ENCODE measurements at places on chromosomes 7 and 10.
A peak's percentile ranks its signal among the peaks of the same experiment; 100 is the strongest.

- DNase-seq = no peak
Measured at GRCh38 chr10:123109466-123109865, 26.3 kb upstream of the HMX3 start.

DNA sequence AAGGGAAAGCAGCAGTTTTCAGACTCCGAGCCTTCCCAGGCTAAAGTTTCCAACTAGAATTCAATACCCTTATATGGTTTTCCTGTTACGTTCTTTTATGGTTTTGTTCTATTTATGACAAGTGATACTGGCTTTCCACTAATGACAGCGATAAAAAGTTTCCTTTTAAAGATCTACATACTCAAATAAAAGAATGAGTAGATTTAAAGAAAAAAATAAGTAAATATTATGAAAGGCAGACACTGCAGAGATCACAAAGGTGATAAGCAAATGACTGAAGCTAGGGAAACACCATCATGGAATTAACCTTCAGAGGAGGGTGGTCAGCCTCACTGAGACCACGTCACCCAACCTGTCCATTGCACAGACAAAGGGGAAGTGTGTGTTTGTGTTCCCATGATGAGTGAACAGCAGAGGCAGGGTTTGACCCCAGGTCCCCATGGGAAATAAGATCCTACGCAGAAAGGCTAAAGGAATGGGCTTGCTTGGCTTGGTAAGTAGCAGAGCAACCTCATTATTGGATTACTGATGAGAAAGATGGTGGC is 4.0 kb downstream of the VSIR start:
- no peak for DNase-seq

DNA sequence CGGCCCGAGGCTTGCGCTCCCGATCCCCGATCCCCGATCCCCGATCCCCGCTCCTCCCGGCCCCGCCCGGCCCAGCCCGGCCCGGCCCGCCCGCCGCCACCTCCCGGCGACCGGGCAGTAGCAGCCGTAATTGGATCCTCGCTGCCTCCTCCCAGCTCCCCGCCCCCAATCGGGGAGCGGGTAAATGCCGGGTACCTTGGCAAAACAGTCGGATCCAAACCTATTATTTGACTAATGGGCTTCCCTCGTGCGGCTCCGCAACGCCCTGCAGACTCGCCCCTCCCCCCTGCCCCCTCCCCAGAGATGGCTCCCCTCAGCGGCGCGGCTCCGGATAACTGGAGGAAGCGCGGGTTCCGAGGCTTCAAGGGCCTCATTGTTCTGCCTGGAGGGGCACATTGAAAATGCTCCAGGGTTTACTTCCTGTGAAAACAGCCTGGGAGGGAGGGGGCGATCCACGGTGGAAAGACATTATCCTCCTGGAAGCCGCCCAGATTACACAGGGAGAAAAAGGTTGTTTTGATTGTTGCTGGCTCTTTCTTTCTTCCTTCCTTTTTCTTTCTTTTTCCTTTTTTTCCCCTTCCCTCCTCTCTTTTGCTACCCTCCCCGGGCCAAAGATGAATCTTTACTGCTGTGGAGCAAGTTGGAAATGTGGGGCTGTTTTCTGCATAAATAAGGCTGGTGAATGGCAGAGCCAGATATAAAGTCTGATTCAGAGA is 94.7 kb upstream of the ZMIZ1 start:
- DNase-seq = peak; percentile 51

DNA sequence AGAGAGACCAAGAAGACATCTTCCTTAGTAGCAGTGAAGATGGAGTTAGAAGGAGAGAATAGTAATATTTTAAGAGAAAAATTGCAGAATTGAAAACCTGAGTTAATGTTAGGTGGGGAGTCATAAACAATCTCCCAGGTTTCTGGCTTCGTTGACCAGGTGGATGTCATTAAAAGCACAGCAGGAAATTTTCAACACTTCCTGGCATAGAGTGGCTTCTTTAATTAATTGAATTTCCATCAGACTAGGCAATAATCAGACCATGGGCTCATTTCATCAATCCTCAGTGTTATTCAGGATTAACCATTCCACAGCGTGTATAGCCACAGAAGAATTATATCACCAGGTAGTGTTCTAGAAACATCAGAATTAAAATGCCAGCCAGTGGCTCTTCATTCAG is 268.2 kb downstream of the CCDC3 start:
- no peak for DNase-seq

GRCh38 chr7:140773104-140773503 is 76.6 kb downstream of the NDUFB2 start:
- DNase-seq = no peak

DNA sequence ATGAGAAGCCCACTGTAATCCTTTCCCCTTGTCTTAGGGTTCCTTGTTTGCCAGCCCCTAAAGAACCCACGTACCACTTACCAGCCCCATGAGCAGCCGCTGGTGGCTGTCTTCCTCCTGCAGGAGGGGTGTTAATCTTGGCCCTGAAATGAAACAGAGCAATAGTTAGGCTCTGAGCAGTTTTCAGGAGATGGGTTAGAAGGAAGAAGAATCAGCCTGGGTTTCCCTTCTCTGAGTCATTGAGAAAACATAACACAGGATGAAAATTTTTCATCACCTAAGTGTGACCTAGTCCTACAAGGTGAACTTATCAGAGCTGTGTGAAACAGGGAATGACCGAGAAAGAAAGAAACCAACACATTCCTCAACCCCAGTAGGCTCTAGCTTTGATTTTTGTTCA is 90.0 kb downstream of the GSAP start:
- DNase-seq = no peak

GRCh38 chr7:2014391-2015241 is 218.1 kb downstream of the MAD1L1 start:
- DNase-seq = no peak

GRCh38 chr10:72637398-72637857 is 11.5 kb upstream of the MICU1 start:
- DNase-seq = no peak

DNA sequence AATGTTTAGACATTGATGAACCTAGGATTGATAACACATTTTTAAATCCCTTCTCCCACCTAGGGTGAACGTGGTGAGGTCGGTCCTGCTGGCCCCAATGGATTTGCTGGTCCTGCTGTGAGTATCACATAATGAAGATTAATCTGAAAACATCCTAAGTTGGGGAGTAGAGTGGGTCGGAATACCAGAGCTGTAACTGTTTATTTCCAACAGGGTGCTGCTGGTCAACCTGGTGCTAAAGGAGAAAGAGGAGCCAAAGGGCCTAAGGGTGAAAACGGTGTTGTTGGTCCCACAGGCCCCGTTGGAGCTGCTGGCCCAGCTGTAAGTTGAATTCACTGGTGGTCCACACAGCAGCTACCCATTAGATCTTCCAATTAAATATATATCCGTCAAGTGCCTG is 25.6 kb downstream of the COL1A2 start:
- no peak for DNase-seq

DNA sequence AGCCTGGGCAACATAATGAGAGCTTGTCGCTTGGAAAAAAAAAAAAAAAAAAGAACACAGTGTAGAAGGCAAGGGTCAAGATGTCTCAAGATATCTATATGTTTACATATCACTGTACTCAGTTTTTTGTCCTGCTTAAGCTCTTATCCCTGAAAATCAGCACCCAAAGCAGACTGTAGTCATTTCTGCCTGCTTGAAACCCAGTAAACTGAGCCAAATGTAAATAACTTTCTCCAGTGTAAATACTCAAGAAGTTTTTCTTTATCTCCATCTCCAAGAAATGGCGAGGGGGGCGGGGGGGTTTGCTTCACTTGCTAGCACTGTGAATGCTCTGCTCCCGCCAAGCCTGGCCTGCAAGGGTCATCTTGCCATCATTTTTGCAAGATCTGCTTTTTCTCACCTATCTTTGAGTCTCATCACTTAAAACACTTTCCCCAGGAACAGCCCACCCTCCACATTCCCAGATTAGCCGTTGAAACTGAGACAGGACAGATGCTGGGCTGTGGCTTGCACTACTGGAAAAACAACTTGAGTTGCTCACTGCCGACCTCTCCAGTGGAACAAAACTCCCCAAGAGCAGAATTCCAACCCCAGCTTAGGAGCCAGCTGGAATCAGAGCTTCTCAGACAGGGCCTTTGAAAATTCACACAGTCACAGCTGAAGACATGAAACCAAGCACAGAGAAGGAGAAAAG is 54.6 kb downstream of the AFAP1L2 start:
- no peak for DNase-seq

DNA sequence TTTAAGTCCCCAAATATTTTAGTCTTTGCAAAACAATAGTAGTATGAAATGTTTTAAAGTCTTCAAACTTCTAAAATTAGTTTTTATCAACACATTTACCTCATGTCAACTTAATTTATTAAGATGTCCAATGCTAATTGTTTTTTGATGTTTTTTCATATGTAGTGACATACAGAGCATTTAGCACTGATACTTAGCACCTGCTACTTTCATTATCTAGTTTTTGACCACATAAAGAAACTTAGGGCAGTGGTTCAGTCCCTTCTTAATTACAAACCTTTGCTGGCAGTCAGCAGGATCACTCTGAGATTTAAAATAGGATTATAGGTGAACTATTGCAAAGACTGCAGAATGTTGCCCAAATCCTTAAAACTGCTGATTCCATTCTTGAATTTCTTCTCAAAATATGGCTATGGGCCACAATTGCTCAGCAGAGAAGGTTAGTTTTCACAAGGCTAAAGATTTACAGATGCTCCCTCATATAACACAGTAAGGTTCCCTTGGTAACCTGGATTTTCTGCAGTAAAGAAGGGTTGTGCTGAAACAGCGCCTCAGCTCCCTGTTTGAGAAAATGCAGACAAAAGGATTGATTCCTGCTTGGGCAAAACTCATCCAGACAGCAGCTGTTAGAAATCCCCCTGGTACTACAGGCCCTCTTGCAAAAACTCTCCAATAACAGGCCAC is 3.4 kb downstream of the GPR85 start:
- DNase-seq = no peak

- no peak for DNase-seq
Measured at GRCh38 chr7:8179486-8179885, 82.5 kb downstream of the ICA1 start.

DNA sequence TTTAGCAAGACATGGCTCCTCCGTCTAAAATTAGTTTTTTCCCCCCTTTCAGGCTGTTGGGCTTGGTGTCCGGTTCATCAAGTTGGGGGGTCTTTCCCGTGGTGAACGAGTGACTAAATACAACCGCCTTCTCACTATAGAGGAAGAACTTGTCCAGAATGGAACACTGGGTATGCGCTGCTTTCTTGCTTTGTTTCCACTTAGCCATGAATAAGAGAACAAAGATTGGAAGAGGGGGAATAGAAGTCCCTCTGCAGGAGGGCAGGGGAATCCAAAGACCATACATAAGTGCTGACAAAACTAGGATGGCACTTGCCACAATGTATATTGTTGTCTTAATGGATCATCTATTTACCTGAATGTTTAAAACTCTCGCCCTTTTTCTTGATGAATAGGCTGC is 30.5 kb downstream of the ENO4 start:
- DNase-seq = no peak

- DNase-seq = no peak
Measured at GRCh38 chr7:28666154-28666553, 253.8 kb downstream of the CREB5 start.

DNA sequence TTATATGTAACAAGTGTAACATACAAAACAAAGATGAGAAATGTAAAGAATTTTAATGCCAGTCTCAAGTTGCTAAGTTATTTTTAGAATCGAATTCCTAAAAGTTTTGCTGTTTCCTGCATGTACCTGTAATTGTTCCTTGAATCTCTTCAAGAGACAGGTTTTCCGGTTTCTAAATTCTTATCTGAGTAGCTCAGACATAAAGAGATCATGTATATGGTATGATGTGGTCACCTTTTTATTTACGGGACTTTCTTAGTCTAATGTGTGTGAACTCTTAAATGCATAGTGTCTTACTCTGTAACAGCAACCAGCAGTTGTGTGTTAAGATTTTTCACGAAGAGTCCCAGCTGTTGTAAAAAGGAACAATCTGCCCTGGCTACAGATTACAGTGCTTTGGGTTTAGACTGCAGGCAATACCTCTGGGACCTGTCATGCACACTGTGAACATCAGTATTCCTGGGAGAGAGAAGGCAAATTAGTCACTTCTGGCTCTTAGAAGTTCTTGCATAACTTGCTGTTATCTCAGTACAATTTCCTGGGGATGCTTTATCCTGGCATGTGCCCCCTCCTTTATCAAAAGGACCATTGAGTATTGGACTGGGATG is 263.4 kb downstream of the BICC1 start:
- no peak for DNase-seq

- DNase-seq = no peak
Measured at GRCh38 chr7:25250386-25250785, 22.1 kb upstream of the NPVF start.

DNA sequence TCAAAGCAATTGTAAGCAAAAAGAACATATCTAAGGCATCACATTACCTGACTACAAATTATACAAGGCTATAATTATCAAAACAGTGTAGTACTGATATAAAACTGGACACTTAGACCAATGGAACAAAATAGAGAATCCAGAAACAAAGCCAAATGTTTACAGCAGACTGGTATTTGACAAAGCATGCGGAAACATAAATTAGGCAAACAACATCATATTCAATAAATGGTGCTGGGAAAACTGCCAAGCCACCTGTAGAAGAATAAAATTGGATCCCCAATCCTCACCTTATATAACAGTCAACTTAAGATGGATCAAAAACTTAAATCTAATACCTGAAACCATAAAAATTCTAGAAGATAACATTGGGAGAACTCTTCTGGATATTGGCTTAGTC is 240.8 kb upstream of the POM121L12 start:
- DNase-seq = no peak

- no peak for DNase-seq
Measured at GRCh38 chr10:125605167-125605566, 77.8 kb downstream of the TEX36 start.

DNA sequence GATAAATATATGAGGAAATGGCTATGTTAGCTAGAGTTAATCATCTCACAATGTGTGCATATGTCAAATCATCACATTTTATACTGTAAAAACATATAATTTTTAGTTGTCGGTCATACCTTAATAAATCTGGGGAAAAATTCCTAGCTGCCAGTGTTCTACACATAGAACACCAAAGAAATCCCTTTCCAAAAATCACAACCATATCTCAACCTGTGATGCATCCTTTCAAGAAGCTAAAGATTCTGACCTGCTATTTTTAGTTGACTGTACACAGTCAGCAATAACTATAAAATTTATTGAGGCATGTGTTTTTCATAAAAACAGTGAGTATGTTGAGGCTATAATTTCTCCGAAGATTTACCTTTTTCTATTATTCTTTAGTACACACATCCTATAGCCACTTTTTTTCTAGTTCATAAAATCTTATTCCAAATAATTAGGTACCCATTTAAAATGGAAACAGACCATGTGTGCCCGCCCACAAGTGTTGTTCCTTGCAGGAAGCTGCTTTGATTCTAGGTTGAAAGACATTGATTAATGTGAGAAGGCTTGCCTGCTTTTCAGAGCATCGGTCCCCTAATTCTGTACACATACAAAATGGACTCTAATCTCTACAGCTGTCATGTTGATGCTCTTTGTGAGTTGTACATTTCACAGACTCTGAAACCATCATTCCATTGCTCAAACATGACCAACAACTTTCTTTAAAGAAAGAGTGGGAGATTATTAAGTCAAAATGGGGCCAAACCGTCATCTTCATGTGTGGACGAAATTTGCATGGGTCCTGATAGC is 117.5 kb upstream of the LRRN3 start:
- DNase-seq = no peak

Data from stimulated activated CD4-positive, alpha-beta T cell treated with anti-CD3 and anti-CD28 coated beads, Interleukin-1b, Interleukin-23, amount 100 ng/mL, for 4 hours (primary cell).